HS-5 (cell line): ENCODE measurements at places on chromosomes 2 and 18.

DNA sequence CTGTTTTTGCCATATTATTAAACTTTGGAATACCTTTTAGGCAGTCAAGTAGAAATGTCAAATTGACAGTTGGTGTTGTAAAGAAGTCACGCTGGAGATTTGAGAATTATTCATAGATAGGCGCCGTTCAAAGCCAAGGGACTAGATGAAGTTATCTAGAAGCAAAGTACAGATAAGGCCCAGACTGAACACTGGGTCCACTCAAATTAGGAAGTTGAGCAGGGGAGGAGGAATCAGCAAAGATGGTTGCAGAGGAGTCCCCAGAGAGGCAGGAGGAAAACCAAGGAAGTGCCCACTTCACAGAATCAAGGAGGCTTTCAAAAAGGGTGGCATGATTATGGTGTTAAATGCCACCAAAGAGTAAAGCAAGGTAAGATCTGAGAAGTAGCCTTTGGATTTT is 9.6 kb upstream of the ALS2 start:
- DNase-seq = no peak

GRCh38 chr2:46837704-46838103 is 77.9 kb downstream of the MCFD2 start:
- DNase-seq = no peak

GRCh38 chr2:170582751-170583463 is 132.2 kb upstream of the SP5 start:
- DNase-seq = no peak

- no peak for DNase-seq
Observed at GRCh38 chr18:55261253-55261652, 302.0 kb upstream of the CCDC68 start.

- no peak for DNase-seq
Observed at GRCh38 chr2:218067523-218067922, 1.5 kb upstream of the RUFY4 start.

GRCh38 chr18:45689396-45689795 is 34.6 kb upstream of the SLC14A1 start:
- DNase-seq = no peak

GRCh38 chr2:222622910-222623309 is 33.0 kb downstream of the FARSB start:
- no peak for DNase-seq

DNA sequence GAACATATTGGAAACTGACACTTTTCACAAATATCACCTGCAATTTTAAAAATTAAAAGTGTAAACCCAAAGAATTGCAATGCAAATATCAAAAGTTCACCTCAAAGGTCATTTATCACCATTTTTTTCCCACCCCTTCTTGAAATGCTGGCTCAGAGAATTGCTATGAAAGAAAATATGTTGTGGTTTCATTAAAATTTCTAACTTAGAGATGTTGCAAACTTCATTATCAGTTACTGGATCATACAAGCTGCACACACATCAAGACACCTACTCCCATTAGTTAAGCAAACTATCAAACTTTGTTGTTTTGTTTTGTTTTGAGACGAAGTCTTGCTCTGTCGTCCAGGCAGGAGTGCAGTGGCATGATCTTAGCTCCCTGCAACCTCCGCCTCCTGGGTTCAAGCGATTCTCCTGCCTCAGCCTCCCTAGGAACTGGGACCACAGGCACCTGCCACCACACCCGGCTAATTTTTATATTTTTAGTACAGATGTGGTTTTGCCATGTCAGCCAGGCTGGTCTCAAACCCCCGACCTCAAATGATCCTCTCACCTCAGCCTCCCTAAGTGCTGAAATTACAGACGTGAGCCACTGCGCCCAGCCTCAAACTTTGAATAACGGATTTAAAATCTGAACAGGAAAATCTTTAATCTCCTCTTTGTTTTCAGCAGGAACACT is 37.0 kb downstream of the STK39 start:
- no peak for DNase-seq

DNA sequence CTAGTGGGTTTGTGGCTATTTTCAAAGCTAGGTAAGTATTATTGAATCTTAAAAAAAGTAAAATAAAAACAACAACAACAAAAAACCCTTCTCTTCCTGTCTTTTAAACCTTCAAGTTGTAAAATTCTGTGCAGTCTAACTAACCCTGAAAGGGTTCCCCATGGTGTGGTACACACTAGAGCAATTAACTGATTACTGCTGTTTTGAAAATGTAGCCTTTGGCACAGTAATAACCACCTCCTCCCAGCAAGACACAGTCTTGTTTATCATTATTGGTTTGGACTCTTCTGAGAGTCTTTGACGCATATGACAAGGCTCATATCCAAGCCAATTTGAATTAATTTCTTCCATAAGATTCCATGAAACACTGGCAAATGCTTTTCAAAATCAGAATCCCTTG is 2184.6 kb upstream of the PIK3C3 start:
- DNase-seq = no peak

GRCh38 chr2:156322051-156322685 is 10.4 kb downstream of the NR4A2 start:
- DNase-seq = no peak

- no peak for DNase-seq
Observed at GRCh38 chr2:23409248-23409647, 24.3 kb downstream of the KLHL29 start.

GRCh38 chr2:128195435-128195984 is 104.5 kb downstream of the UGGT1 start:
- DNase-seq = no peak

DNA sequence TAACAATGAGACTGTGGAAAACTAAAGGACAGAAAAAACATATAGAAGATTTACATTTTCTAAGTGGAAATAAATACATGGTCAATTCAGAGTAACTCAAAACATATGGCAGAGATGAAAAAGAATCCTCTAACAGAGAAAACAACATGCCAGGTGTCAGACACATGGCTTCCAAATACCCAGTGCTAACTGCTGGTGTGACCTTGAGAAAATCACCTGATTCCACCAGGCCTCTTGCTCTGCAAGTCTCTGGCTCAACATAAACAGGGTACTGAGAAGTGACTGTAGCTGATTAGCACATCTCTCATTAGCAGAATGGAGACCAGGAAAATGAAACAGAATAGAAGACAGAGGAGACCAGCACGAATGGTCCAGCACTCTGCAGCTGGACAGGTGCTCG is 210.8 kb downstream of the HNMT start:
- DNase-seq = no peak

GRCh38 chr2:219748671-219749570 is 121.5 kb downstream of the SLC4A3 start:
- no peak for DNase-seq

GRCh38 chr18:36708366-36708765 is 120.4 kb downstream of the TPGS2 start:
- no peak for DNase-seq

DNA sequence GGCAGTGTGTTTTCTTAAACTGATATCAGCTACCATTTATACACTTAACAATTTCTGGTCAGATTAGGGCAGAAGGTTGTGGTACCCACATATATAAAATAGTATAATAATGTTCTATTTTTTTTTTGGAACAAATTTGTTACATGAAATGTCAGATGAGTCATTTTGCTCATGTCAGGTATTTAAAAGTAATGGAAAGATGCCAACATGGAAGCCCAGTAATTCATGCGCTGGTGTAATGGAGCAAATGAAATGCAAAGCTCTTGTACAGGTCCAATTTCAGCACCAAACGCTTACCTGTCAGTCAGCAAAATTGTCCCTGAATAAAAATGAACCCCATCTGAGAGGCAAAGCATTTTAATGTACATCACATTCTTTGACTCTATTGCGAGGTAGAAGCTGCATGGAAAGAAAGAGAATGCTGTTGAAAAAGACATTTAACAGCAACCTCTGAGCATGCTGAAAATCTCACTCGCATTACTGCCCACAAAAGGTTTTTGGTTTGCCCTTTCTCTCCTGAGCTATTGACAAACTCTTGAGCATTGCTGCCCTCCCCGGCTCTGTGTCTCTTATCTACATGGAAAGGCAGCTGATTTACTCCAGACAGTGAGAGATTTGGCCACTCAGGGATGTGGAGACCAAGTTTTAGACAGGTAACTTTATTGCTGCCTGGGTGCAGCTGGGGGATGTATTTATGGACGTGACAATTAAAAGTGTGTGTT is 217.5 kb downstream of the CAMKMT start:
- DNase-seq = no peak

DNA sequence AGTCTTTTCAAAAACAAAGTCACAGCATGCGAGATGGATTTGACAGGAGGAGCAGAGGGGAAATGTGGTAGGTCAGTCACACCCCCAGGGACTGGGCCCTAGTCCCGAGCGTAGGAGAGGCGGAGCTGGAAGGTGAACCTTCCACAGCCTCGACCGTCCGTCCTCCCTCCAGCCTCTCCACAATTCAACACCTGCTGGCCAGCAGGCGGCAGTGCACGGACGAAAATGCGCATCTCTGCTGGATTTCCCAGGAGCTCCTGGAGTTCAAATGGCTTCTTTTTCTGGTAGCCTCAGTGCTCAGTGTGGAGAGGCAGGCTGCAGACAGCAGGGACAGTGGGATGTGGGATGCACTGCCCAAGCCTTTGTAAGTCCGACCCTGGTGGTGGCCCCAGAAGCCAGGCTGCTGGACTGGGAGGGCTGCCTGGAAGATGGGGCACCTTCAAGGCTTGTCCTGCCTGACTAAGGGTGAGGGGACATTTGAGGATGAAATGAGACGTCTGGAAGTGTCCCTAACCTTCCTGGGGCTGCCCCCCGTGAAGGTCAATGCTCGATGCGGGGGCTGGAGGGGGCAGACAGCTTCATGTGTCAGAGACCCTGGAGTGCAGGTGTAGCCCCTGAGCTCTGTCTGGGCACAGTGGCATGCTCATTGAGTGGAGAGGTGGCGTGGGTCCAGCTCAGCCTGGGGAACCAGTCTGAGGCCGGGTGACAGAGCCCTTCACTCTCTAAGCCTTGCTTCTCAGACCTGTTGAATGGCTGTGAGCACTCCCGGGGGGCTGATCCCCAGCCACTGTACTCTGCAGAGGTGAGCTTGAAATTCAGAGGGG is 189.5 kb downstream of the TFCP2L1 start:
- DNase-seq = no peak

DNA sequence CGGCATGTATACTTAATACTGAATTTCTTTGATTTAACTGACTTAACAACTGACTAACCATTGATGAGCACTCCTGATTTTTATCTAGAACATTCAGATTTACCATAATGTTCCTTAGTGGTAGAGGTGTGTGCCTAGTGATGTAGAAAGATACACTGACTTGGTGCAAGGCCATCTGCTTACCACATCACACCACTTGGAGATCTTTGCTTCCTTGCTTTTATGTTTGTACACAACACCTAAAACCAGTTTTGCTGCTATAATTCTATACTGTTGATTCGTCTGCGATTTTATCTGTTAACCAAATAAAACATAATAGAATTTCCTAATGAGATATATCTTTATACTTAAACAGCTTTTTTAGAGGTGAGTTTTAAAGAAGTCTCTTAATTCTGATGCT is 3.9 kb upstream of the FARP2 start:
- DNase-seq = no peak

DNA sequence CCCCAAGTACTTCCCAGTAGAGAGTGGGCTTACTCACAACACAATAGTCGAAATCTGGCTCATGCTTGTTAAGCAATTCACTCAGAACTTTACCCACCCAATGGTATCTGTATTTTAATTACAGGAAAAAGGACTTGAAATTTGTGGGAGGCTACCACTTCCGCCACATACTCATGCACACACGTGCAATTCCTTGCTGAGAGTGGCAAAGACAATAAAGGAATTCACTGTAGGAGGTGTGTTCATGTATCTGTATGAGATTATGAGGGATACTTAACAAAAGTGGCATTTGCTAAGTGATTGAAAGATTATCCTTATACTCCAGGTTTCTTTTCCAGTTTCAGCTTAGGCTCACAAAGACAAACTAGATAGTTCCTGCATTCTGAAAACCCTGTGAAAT is 14.9 kb upstream of the LYPD6 start:
- no peak for DNase-seq
